ENCODE measurements at places on chromosomes 12 and 14.
A peak's percentile ranks its signal among the peaks of the same experiment; 100 is the strongest.

GRCh38 chr14:76424359-76424758 is 48.4 kb downstream of the ESRRB start:
- no peak for DNase-seq

GRCh38 chr14:99078426-99078825 is 193.6 kb downstream of the BCL11B start:
- DNase-seq: no peak

DNA sequence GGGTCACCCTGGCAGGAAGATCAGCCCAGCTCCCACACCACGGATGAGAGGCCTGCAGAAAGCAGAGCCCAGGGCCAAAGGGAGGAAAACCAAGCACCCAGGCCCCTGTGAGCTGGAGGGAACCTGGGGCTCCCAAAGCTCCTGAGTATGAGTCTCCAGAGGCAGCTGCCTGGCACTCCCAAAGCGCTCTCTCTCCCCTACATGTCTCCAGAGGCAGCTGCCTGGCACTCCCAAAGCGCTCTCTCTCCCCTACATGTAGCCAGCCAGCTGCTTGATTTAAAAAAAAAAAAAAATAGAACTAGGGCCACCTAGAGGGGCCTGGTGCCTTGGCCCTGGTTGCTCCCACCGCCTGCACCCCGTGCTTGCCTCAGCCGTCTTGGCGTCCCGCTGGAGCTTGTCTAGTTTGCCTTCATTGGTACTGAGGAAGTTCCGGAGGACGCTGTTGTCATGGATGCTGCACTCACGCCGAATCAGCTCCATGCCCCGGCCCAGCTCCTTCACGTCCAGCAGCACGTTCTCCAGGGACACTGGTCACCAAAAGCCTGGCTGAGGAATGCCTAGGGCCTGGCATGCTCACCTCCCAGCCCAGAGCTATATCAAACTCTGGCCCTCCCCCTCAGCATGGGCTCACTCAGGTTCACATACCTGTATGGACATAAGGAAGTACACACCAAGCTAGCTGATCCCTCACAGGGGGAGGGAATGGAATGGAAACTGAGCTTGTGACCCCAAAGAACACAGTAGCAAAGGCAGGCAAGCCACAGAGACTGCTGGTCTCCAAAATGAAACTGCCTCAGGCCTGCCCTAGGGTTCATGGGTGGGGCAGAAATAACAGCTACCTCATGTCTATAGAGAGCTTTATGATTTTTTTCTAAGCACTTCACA is 24.7 kb downstream of the PRPF40B start:
- DNase-seq: no peak

DNA sequence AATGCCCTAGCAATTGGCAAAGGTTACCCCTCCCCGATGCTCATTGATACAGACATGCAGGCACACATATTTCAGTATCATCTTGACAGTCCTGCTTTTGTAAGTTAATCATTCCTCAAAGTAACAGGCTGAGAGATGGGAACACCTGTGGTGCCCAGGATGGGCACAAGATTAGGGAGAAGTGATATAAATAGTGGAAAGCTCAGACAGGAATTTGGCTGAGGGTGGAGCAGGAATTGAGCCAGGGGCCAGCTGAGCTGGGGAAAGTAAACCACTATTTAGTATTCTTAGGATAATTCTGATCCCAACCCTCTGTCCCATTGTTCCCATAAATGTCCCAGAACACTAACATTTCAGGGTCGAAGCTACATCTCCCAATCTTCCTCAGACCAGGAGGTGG is 38.3 kb downstream of the DAO start:
- DNase-seq: no peak

- no peak for DNase-seq
Measured at GRCh38 chr12:93972411-93973208, 175.8 kb upstream of the PLXNC1 start.

- DNase-seq: peak; percentile 5
Measured at GRCh38 chr12:124007826-124008570, 35.0 kb downstream of the ZNF664 start.

DNA sequence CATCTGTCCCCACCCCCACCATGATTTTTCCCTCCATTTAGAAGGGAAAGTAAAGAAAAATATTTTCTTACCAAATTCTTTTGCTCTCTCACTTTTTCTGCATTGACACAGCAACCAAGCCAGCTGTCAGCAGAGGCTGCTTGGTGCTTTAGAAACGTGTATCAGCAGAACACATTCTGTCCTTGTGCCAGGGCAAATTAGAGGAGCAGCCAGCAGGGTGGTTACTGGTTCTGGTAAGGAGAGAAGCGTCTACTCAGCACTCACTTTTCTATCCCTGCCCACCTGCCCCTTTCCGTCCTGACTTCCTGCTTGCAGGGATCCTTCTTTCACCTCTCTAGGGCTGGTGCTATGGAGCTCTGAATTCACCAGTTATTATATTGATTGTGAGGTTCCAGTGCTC is 327.5 kb upstream of the PDE3A start:
- no peak for DNase-seq

- DNase-seq: no peak
Measured at GRCh38 chr12:127886827-127887226, 380.1 kb upstream of the TMEM132C start.

- DNase-seq: no peak
Measured at GRCh38 chr14:38860530-38860929, 242.5 kb downstream of the SEC23A start.

GRCh38 chr12:92547420-92547819 is 155.4 kb upstream of the PLEKHG7 start:
- no peak for DNase-seq

GRCh38 chr14:21454843-21455544 is 929 bp downstream of the CHD8 start:
- peak; percentile 53 for DNase-seq

- DNase-seq: peak; percentile 45
Measured at GRCh38 chr14:105861985-105862465, 335.6 kb downstream of the TMEM121 start.

GRCh38 chr12:24814379-24815113 is 134.4 kb downstream of the BCAT1 start:
- DNase-seq: peak; percentile 13

GRCh38 chr14:93281937-93282336 is 50.9 kb downstream of the BTBD7 start:
- no peak for DNase-seq

- no peak for DNase-seq
Measured at GRCh38 chr12:30329281-30329680, 366.4 kb downstream of the IPO8 start.

DNA sequence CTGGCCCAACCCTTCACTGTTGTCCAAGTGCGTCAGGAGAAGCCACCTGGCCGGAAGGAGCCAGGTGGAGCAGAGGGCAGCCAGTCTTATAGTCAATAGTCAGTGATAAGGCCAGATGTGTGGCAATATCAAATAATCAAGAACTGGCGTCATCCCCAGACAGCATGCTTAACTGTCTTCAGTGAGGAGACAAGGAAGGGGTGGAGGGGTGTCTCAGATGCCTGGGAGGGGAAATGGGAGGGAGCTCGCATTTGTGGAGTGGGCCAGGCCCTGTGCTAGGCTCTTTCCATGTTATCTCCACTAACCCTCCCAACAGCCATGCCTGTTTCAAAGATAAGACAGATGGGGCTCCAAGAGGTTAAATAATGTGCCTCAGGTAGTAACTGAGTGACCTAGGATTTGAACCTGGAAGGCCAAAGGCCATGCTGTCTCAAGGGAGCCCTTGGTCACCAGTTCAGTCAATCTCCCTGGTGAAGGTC is 48.9 kb upstream of the FOS start:
- no peak for DNase-seq

- no peak for DNase-seq
Measured at GRCh38 chr14:72722201-72722785, 171.6 kb downstream of the DPF3 start.

DNA sequence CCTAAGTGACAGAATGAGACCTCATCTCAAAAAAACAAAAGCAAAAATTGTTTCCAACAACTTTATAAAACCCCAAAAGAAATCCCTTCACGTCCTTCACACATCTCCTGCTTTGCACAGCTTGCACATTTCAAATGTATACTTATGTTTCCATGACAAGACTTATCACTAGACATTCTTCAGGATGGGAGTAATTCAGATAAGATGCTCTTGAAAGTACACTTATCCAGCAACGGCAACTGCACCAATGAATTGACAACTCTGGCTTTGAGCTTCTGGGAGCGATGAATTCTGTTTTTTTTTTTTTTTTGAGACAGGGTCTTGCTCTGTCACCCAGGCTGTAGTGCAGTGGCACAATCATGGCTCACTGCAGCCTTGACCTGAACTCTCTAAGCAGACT is 30.8 kb upstream of the AKAP5 start:
- no peak for DNase-seq

- no peak for DNase-seq
Measured at GRCh38 chr12:13223941-13224340, 27.4 kb downstream of the EMP1 start.

- no peak for DNase-seq
Measured at GRCh38 chr12:2936301-2936700, 22.9 kb upstream of the TEAD4 start.

DNA sequence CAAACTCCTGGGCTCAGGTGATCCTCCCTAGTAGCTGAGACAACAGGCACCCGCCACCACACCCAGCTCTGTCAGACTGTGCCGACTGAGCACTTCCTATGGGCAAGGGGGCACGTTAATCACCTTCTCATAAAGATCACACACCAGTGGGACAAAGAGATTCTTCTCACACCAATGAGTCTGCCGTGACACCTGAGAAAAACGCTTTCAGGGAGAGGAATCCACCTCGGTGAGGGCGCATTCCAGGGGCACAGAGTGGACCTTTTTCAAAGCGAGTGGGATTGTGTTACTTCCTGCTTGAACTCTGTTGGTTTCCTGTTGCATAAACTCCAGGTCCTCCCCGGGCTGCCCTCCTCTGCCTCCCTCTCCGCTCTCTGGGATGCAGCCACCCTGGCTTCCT is 17.5 kb upstream of the SCARB1 start:
- DNase-seq: no peak

DNA sequence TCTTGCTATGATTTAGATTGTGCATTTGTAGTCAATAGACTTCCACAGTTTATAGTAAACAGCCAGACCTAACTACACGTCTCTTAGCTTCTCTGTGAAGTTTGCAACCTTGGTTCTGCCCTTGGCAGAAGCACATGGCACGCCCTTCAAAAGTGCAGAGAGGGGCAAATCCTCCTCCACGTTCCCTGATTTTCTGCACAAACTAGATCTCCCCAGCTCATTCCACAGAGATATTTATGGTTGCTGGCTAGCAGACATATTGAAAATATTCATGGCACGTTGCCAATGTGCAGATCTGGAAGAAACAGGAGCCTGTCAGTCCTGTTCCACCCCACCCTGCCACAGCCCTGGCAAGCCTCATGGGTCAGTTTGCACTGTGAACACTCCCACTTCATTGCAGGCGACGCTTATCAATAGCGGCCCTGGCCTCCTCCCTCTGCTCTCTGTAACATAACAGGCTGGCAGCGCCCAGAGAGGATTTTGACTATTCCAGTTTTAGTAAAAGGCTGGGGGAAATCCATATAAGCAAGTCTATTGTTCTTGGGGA is 6.5 kb upstream of the LGALS3 start:
- DNase-seq: no peak

- DNase-seq: no peak
Measured at GRCh38 chr14:77812028-77812427, 12.1 kb downstream of the ADCK1 start.

DNA sequence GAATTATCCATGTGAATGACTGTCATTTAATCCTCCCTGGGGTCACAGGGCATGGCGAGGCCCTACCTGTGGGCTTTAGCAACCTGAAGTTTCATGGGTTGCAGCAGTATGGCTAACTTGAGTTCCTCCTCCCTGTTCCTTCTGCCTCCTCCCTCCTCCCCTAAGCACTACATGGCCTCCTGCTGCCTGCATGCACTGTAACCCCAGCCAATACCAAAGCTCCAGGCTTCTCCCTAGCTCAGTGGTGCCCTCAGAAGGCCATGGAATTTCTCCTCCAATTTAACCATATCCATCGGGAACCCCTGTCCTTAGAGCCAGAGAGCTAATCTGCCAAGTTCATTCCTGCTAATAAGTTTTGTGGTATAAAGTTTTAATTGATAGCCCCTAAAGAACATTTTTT is 95.1 kb downstream of the NT5DC3 start:
- no peak for DNase-seq

DNA sequence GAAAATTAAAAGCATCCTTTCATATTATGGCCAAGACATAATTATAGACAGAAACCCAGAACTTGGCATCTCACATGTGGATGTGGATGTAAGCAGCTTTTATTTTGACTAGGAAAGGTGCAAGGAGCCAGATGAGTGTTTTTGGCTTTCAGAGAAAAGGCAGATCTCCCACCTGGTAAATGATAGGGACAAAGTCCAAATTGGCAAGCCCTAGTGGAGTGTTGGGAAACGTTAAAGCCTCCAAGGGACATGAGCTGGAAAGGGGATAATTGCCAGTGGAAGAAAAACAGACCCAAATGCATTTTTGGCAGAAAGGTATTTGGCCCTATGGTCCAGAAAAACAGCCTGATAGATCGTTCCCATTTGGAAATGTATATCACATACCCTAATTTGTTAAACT is 60.1 kb downstream of the KLHL28 start:
- DNase-seq: no peak

- no peak for DNase-seq
Measured at GRCh38 chr12:89977405-89978085, 268.9 kb upstream of the ATP2B1 start.

- no peak for DNase-seq
Measured at GRCh38 chr12:48080821-48081220, 25.1 kb downstream of the SENP1 start.

DNA sequence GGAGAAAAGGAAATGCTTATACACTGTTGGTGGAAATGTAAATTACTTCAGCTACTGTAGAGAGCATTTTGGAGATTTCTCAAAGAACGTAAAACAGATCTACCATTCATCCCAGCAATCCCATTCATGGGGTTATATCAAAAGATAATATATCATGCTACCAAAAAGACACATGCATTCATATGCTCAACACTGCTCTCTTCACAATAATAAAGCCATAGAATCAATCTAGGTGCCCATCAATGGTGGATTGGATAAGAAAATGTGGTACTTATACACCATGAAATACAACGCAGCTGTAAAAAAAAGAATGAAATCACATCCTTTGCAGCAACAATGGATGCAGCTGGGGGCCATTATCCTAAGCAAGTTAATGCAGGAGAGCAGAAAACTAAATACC is 1487.7 kb upstream of the SEL1L start:
- DNase-seq: no peak

GRCh38 chr12:103930787-103931735 is 851 bp downstream of the HSP90B1 start:
- DNase-seq: peak; percentile 27
